ENCODE measurements at places on chromosomes 12 and 14.
A peak's percentile ranks its signal among the peaks of the same experiment; 100 is the strongest.

- H3K36me3 ChIP-seq = no peaks in the 10 kb centered on the region
- DNase-seq = no peak
- H3K27me3 ChIP-seq = peaks cover 16% of the 10 kb centered on the region
- no peak overlapping the region for H3K4me3 ChIP-seq
These were observed 146.8 kb upstream of the C14orf180 start for GRCh38 chr14:104432611-104433231.

- DNase-seq = no peak
- H3K36me3 ChIP-seq = no peaks in the 10 kb centered on the region
- H3K27ac ChIP-seq = no peak overlapping the region
- no peaks in the 10 kb centered on the region for H3K4me1 ChIP-seq
These were observed 8.4 kb upstream of the TBX3 start for GRCh38 chr12:114692186-114693058.

DNA sequence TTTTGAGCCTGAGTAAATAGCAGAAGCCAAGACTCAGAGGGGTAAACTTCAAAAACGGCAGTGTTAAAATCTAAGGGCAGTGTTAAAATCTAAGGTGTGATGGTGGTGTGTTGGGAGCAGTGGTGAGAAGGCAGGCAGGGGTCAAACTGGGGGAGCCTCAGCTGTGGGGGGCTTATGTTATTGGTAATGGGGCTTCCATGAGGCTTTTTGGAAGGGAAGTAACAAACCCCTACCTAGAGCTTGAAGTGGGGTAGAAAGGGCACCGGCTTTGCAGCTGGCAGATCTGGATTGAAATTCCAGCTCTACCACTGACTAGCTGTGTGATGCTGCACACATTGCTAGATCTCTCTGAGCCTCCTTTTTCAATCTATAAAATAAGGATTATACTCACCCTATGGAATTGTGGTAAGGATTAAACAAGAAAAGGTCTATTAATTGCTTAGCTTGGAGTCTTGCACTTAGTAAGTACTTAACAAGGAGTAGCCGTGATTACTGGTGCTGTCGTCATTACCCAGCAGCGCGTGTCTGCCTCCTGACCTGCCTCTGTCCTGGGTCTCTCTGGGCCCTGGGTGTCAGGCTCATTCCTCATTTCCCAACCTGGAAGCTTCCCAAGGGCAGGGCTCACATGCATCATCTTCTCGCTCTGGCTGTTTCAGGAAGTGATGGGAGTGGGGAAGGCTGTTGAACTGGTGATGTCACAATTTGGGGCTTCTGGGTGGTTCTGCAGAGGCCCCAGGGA, 18.5 kb upstream of the KRT80 start:
- H3K27me3 ChIP-seq = peaks cover 60% of the 10 kb centered on the region
- no peak overlapping the region for H3K4me3 ChIP-seq
- H3K27ac ChIP-seq = no peak overlapping the region
- H3K4me1 ChIP-seq = no peaks in the 10 kb centered on the region
- DNase-seq = no peak
- no peaks in the 10 kb centered on the region for H3K36me3 ChIP-seq

DNA sequence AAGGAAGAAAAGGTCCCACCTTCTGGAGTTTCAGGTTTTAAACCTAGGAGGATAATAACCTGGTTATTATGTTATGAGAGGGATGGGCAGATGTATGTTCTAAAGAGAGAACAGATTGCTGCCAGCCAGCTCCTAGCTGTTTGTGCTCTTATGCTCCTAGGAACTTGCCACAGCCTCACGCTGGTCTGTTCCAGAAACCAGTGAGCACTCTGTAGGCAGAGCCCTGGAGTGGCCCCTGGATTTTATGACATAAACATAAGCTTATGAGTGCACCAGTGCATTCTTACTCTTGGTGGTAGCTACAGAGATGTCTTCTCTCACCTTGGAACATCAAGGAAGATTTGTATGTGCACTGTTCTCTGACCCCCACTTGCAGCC, 27.7 kb downstream of the KLC1 start:
- H3K27me3 ChIP-seq = no peaks in the 10 kb centered on the region
- H3K27ac ChIP-seq = no peak overlapping the region
- peaks cover 78% of the 10 kb centered on the region for H3K36me3 ChIP-seq
- H3K4me1 ChIP-seq = peaks cover 13% of the 10 kb centered on the region
- no peak for DNase-seq

- no peak within 1 kb of the TSS for H3K27ac ChIP-seq
- H3K36me3 ChIP-seq = peaks cover 15% of the 10 kb centered on the region
- DNase-seq = peak; percentile 86
- peaks cover 5% of the 10 kb centered on the region for H3K4me1 ChIP-seq
- H3K4me3 ChIP-seq = peak within 1 kb of the TSS; percentile 77
These were observed at the start of gene TEX22 for GRCh38 chr14:105398044-105398725. Gene TEX22, plus strand, starts transcription at chr14:105398538. Its CDS starts 803 bp downstream, at chr14:105399341.

DNA sequence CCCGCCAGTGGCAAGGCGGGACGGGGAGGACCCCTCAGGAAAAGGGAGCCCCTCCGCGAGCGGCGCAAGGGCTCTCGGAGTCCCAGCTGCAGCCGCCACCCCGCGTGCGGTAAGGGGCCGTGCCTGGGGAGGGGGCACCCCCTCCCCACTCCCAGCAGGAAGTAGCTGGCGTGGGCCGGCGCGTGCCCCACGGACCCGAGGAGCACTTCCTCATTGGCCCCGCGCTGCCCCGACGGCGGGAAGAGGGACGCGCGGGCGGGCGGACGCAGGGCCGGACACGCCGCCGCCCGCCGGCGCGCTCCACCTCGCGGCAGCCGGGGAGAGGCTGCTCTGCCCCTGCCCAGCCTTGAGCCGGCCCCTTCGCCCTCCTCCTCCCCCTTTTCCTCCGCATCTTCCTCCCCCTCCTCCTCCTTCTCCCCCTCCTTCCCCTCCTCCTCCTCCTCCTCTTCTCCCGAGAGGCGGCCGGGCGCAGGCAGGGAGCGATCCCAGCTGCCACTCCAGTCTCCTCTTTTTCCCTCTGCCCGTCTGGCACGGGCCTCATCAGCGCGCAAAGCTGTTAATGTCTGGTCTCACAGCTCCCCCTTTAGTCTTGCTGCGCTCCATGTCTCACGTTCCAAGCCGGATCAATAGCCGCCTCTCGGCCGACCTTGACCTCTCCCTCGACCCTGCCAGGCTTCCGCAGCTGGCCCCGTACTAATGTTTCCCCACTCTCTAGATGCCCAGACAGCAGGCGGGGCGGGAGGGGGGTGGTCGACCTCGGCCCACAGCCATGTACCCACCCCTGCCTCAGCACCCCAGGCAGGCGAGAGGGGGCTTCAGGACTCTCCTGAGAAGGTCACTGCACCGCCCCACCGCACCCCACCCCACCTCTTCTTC, 2.6 kb upstream of the BCL11B start:
- peaks cover 31% of the 10 kb centered on the region for H3K36me3 ChIP-seq
- H3K27ac ChIP-seq = peak overlapping the region; percentile 85
- peak overlapping the region; percentile 99 for H3K4me3 ChIP-seq
- DNase-seq = no peak
- H3K4me1 ChIP-seq = peaks cover 30% of the 10 kb centered on the region

- no peaks in the 10 kb centered on the region for H3K4me1 ChIP-seq
- no peaks in the 10 kb centered on the region for H3K36me3 ChIP-seq
- no peak overlapping the region for H3K27ac ChIP-seq
These were observed 118.3 kb upstream of the ATF7IP start for GRCh38 chr12:14247166-14247565.

DNA sequence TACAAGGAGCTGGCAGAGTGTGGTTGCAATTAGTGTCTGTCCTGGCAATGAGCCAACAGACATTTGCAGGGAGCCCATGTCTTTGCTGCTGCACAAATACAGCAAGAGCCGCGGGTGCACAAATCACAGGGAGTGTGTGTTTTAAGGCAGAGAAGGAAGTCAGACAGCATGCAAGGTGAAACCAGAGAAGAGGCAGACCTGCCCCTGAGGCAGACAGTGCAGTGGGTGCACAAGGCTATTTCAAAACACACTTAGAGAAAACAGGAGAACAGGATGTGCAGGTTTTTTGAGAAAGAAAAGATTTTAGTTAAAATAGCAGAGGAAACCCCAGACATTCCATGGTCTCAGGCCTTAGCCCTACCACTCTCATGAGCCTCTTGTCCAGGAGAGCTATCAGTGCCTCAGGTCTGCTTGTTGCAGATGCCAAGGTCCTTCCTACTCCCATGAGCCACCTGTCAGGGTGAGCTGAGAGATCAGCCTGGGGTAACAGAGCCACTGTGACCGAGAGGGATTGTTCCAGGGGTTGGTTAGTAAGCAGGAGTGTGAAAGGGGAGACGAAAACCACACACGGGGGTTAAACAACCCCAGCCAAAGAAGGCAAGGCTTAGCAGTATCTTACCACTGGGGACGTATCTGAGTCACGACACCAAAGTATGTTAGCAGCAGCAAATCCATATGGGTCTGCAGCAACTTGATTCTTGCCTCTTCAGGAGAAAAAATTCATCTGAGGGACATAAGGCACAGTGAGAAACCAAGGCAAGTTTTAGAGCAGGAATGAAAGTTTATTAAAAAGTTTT, 78.1 kb downstream of the C14orf132 start:
- peaks cover 46% of the 10 kb centered on the region for H3K27me3 ChIP-seq
- H3K27ac ChIP-seq = no peak overlapping the region
- H3K4me3 ChIP-seq = no peak overlapping the region
- H3K36me3 ChIP-seq = peaks cover 2% of the 10 kb centered on the region

- H3K4me3 ChIP-seq = peak overlapping the region; percentile 87
- H3K27me3 ChIP-seq = peaks cover 22% of the 10 kb centered on the region
- peaks cover 16% of the 10 kb centered on the region for H3K36me3 ChIP-seq
- H3K27ac ChIP-seq = no peak overlapping the region
- peaks cover 21% of the 10 kb centered on the region for H3K4me1 ChIP-seq
These were observed 753 bp upstream of the ATP5MC2 start for GRCh38 chr12:53676656-53677015.

DNA sequence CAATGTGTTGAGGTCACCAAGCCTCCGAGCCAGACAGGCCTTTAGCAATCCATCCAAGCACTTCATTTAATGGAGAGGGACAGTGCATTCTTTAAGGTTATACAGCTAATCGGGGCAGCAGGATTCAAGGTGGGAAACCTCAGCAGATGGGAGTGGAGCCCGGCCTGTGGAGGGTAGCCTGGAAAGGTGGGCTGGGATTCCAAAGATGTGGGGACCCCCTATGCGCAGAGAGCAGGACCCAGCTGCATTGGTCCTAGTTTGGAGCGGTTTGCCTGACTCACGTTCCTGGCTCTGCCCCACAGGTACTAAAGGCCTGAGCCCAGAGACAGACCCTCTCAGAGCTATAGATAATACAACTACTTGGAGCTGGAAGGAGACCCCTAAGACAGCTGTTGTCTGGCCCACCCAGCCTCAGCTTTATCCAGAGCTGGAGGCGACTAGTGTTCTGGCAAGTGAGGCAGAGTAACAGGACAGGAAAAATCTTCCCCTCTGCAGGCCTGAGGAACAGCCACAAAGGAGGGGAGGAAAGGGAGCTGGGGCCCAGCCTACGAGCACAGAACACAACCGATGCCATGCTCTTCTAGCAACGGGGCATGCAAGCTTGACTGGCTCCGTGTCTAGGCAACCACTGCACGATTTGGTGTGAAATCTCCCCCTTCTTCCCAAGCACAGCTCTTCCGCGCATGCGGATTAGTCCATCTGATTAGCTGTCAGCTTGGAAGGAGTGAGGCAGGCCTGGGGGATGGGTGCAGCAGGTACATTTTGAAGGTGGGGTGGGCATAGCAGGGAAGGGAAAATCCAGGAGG, 1.1 kb upstream of the MYH7 start:
- no peaks in the 10 kb centered on the region for H3K4me1 ChIP-seq
- H3K27me3 ChIP-seq = peaks cover 25% of the 10 kb centered on the region
- DNase-seq = no peak
- no peak overlapping the region for H3K27ac ChIP-seq

DNA sequence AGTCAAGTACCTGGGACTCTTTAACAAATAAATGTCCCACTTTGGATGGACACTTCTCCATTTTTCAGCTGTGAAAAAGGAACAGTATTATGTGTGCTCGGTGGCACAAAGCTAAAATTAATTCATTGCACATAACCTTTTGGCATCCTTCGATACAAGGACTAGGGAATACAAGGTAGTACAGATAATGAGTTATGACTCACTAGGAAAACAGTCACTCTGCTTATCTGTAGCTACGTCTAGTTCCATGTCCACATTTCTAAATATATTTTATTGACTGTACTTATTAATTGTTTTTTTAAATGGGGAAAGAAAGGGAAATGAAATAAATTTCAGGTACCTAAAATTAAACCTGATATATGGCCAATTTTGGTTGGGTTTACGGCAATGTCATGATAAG, 35.2 kb upstream of the RIC8B start:
- no peak for DNase-seq
- H3K4me1 ChIP-seq = no peaks in the 10 kb centered on the region
- H3K27me3 ChIP-seq = no peaks in the 10 kb centered on the region
- no peaks in the 10 kb centered on the region for H3K36me3 ChIP-seq

GRCh38 chr12:110444455-110444854, 5.7 kb downstream of the ARPC3 start:
- peaks cover 79% of the 10 kb centered on the region for H3K36me3 ChIP-seq
- H3K4me3 ChIP-seq = no peak overlapping the region
- H3K4me1 ChIP-seq = peaks cover 34% of the 10 kb centered on the region
- H3K27me3 ChIP-seq = no peaks in the 10 kb centered on the region
- DNase-seq = no peak

- H3K27me3 ChIP-seq = no peaks in the 10 kb centered on the region
- no peak overlapping the region for H3K27ac ChIP-seq
- no peaks in the 10 kb centered on the region for H3K36me3 ChIP-seq
- H3K4me3 ChIP-seq = no peak overlapping the region
These were observed 52.5 kb upstream of the EVL start for GRCh38 chr14:100012478-100013327.

DNA sequence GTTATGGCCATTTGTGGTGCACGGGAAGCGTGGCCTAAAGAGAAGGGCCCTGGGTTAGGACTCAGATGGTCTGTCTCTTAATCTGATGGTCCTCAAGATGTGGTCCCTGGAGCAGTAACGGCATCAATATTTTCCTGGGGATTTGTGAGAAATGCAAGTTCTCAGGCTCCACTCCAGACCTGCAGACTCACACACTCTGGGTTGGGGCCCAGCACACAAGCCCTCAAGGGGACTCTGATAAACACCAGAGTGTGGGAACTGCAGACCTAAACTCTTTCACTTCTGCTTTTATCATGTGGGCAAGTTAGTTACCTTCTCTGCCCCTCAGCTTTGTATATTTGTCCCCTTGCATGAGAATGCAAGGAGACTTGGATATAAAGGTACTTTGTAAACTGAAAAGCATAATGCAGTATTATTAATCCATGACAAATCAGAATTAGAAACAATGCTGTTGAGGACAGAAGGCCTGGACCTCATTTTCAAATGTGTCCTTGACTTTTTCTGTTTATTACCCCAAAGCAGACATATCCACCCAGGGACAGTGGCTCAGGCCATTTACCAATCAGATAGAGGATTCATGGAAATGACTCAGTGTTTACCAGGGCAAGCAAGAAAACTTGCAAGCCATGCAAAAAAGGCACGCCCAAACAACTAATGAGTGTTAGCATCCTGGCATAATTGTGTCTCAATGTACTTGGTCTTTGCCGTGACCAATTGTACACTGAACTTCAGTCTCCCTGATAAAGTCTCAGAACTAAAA, 157.0 kb downstream of the ASCL1 start:
- no peaks in the 10 kb centered on the region for H3K27me3 ChIP-seq
- H3K36me3 ChIP-seq = peaks cover 1% of the 10 kb centered on the region
- DNase-seq = no peak
- no peak overlapping the region for H3K4me3 ChIP-seq
- no peak overlapping the region for H3K27ac ChIP-seq

All from central memory CD8-positive, alpha-beta T cell (primary cell).